ENCODE measurements at places on chromosomes 1 and 21.

DNA sequence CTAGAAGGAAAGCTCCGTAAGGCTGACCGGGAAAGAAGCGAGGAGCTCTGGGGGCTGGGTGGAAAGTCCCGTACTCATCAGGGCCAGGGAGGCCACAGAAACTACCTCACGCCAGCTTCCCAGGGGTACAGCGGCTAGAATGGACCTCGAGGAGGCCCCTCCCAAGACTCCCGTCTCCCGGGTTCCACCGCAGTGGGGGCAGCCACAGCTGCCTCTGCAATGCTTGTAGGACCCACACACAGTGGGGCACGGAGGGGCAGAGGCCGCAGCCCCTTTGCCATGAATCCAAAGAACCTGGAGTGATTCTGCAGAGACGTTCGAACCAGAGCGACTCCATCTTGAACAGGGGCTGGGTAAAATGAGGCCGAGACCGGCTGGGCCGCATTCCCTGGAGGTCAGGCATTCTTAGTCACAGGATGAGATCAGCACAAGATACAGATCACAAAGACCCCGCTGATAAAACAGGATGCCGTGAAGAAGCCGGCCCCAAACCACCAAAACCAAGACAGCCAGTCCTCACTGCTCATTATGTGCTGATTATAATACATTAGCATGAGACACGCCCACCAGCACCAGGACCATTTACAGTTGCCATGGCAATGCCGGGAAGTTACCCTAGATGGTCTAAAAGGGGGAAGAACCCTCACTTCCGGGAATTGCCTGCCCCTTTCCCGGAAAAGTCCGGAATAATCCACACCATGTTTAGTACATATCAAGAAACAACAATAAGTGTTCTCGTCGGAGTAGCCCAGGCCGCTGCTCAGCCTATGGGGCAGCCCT is 1.6 kb upstream of the ANKRD65 start:
- DNase-seq, result no peak

DNA sequence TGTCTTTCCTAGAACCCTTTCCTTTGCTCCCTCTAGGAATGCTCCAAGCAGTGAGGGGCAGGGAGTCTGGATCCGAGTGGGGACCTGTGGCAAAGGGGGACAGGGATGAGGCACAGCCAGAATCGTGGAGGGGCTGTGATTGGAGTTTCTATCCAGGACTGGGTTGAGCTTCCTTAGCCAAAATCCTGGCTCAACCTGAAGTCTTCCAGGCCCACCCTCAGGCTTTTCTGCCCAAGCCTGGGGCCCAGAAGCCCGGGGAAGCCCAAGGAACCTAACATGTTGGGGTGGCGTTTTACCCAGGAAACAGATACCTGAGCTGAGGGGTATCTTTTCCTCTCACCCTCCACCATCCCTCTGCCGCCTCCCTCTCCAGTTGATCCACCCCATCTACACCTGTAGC is 5.4 kb downstream of the MYOG start:
- no peak for DNase-seq

- DNase-seq, result no peak
Observed at GRCh38 chr1:12722626-12723025, 6.7 kb downstream of the AADACL3 start.

DNA sequence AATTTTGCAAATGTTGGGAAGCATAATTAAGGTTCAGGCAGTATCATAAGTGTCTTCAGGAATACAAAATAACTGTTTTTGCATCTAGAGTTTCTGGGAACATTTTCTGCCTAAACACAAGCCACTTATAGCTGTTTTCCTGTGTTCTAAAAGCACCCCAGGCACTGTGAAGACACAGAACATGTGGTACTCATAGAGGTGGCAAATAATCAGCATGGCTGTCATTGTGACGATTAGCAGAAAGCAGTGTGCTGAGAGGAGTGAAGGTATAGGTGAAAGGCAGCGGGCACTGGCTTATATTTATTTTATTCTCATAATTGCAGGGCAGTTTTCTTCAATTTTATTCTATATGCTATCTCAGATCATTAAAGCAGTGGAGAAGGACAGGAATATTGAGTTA is 119.6 kb downstream of the LRRC53 start:
- DNase-seq, result no peak

GRCh38 chr21:23218667-23219066 is 2220.5 kb downstream of the NCAM2 start:
- DNase-seq, result no peak

GRCh38 chr1:175482071-175482451 is 261.3 kb downstream of the TNR start:
- DNase-seq, result no peak

DNA sequence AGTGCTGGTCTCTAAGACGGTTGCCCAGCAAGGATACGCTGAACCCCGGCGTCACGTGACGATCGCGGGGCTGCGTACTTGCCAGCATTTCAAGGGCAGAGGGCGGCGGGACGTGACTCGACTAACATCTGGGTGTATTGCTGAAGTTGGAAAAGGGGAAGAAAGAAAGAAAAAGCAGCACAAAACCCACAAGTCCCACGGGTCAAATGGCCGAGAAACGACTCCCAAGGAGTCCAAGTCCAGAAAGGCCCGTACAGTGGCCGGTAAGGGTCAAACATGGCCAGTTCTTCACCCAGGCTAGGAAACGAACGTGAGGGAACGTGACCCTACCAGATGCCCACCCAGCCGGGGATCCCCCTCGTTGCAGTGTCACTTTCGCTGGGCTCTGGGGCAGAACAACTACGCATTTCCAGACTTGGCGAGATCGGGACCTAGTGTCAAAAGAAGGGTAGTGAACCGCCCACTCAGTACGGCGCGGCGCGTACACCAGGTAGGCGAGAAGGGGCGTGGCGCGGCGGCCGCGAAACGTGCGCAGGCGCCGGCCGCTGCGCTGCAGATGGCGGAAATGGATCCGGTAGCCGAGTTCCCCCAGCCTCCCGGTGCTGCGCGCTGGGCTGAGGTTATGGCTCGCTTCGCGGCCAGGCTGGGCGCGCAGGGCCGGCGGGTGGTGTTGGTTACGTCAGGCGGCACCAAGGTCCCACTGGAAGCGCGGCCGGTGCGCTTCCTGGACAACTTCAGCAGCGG is at the start of the genes PPCS and ZMYND12:
Gene PPCS, plus strand, starts transcription at position 534 of the 744 bp plus-strand sequence. Its CDS starts 23 bp downstream, at position 557.
Gene ZMYND12, minus strand, starts transcription at position 13 of the 744 bp plus-strand sequence. CDS start 25 bp downstream, outside the sequence.
- peak; percentile 48 for DNase-seq

GRCh38 chr1:1858382-1859086 is 32.4 kb downstream of the GNB1 start:
- DNase-seq, result peak; percentile 81

DNA sequence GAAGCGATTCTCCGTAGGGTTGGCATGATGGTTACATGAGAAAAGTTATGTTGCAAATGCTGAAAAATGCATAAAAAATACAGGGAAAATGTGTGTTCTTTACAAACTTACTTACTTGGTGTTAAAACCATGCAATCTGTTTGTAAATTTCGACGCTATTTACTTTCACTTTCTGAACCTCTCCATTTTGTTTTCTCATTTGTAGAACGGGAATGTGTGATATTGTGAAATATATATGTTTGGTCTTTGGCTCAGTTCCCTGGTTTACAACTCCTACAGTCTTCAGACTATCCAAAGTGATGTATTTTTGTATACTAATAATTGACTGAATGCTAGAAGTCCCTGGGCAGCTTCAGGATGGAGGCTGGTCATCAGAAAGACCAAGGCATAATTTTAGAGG is 982.3 kb downstream of the ADGRL2 start:
- DNase-seq, result no peak

GRCh38 chr1:192104852-192105251 is 53.4 kb upstream of the RGS18 start:
- DNase-seq, result peak; percentile 14

- no peak for DNase-seq
Observed at GRCh38 chr1:8182034-8182761, 135.7 kb upstream of the SLC45A1 start.

- no peak for DNase-seq
Observed at GRCh38 chr1:104073463-104073902, 323.8 kb downstream of the AMY1C start.

DNA sequence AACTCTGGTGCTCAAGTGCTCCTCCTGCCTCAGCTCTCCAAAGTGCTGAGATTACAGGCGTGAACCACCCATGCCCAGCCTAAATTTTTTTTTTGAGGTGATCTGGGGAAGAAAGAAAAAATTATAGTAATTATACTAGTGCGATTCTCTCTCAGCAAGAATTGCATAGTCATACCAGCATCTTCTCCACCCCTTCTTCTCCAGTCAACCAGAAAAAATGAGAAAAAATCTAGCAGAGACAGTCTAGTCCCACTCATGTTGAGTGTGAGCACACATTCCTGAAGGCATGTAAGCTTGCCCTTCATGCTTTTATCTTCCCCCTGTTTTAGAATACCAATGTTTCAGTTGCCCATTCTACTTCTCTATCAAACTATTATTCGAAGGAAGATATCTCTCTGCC is 207.6 kb downstream of the S1PR1 start:
- DNase-seq, result no peak

- no peak for DNase-seq
Observed at GRCh38 chr1:48302652-48303051, 80.1 kb downstream of the SLC5A9 start.

DNA sequence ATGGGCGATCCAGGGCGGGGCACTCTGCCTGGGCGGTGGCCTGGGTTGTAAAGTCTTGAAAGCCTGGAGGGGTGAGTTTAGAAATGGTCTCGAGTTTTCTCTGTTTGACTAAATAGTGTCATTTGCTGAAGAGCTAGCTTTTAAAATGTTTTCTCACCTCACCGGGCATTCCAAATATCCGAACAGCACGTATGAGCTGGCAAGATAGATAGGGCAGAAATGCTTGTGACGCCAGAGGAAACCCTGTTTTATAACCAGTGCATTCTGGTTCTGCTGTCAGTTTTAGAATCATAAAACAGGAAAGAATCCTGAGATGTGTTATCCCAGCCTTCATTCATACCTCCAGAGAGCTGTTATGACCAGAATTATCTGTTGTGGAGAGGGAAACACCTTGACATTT is 725 bp downstream of the RTCA start:
- DNase-seq, result no peak

GRCh38 chr1:233066087-233066486 is 115.7 kb downstream of the NTPCR start:
- no peak for DNase-seq

DNA sequence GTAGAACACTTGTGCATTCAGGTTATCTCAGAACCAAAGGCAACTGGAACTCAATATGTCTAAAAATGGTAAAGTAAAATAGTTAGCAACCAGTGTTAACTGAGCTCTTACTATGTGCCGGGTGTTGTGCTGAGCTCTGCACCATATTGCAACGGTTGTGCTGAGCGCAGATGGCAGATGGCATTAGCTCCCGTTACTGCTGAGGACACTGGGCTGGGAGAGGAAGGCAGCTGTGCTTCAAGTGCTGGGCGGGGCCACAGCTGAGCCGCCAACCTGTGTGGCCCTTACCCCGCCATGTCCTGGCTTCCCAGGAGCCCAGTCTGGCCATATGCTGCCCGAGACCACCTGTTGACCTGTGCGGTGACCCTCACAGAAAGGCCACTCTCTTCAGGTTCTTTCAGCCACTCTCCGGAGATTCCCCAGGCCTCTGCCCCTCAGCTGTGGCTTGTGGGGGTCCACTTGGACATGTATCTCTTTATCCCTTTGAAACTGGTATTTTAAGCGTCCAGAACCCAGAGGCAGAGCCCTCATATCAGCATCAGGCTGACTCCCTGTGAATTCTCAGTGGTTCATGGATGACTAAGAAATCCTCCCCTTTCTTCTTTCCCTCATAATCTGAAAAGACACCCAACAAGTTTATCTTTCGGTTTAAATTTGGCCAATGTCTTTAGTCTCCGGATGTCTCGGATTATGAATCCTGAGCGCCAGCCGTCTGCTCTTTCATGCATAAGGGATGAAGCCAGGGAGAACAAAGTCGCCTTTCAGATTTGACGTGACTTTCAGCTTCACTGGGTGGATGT is 26.4 kb downstream of the LDLRAP1 start:
- no peak for DNase-seq

GRCh38 chr1:162912061-162912667 is 51.2 kb upstream of the CCDC190 start:
- no peak for DNase-seq

GRCh38 chr1:218568962-218569550 is 223.9 kb downstream of the TGFB2 start:
- DNase-seq, result no peak

DNA sequence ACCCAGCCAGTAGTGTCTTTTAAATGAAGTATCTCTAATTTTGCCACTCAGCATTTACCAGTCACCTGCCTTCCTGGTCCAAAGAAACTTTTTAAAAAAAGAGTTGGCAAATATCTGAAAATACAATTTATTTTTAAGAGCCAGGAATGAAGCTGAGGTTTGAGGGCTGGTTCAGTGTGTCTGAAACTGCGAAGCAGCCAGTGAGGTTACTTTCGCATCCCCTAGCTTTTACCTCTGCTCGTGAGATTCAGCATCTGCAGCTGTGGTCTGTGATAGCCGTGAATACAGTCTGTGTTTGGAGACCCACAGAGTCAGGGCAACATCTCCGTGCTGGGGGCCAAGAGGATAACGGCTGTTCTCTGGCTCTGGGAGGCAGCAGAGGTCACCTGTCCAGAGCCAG is 21.3 kb upstream of the KCNAB2 start:
- no peak for DNase-seq

- DNase-seq, result peak; percentile 7
Observed at GRCh38 chr1:2174348-2175054, 20.1 kb downstream of the FAAP20 start.

All from AG09309 (cell line).